ENCODE measurements at places on chromosomes 13 and 19.

GRCh38 chr19:31693131-31693932 is 344.1 kb upstream of the TSHZ3 start:
- no peak for DNase-seq

- no peak for DNase-seq
Measured at GRCh38 chr13:74444161-74444571, 310.0 kb upstream of the KLF12 start.

DNA sequence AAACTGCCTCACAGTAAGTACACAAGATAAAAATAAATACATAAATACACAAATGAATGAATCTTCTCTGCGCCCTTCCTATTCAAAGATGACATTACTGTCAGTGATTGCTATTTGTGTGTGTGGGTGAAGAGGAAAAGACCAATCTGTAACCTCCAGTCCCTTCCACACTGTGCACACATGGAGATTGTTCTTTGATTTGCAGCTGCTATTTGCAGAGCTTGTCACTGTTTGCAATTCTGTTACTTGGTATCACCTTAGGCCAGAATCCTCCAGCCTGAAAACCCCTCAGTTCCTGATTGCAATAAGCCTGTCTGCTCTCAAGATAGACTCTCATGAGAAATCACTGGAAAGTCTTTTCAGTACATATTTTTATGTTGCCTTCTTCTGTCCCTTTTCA is 1314.9 kb downstream of the PCDH9 start:
- DNase-seq, result no peak

- DNase-seq, result no peak
Measured at GRCh38 chr13:57675526-57675925, 44.0 kb downstream of the PCDH17 start.

- no peak for DNase-seq
Measured at GRCh38 chr19:55437410-55437809, 5.7 kb downstream of the SHISA7 start.

GRCh38 chr19:29542776-29543175 is 17.0 kb downstream of the VSTM2B start:
- DNase-seq, result no peak

- DNase-seq, result no peak
Measured at GRCh38 chr13:75255653-75256052, 226.3 kb downstream of the TBC1D4 start.

DNA sequence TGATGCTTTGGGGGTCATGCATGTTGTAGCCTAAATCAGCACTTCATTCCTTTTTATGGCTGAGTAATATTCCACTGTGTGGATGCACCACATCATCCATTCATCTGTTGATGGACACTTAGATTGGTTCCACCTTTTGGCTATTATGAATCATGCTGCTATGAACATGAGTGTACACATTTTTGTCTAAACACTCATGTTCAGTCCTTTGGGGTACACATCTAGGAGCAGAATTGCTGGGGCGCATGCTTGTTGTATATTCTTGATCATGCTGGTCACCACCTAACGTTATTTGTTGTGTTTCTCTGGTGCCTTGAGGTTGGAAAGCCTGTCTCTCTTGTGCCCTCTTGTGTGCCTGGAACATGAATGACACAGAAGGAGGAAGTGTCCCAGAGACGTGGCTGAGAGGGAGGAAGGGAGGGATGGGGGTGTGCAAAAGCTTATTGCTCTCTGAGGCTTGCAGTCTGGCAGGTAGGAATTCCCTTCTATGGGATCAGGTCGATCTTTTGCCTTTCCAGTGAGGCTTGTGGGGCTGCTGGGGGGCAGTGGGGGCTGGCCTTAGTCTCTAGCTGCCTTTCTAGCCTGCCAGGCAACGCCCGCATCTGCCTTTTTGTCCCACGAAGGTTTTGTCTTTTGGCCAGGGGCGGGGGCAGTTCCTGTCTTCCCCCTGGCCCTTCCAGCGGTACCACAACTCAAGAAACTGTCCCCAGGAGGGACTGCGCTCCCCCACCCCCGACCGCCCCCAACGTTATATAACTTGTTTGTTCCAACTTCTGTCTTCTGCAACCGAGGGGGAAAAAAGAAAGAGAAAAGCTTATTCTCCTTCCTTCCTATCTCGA is 7.6 kb downstream of the KLHL26 start:
- DNase-seq, result no peak

- no peak for DNase-seq
Measured at GRCh38 chr13:22839603-22840530, 340.9 kb upstream of the SGCG start.

DNA sequence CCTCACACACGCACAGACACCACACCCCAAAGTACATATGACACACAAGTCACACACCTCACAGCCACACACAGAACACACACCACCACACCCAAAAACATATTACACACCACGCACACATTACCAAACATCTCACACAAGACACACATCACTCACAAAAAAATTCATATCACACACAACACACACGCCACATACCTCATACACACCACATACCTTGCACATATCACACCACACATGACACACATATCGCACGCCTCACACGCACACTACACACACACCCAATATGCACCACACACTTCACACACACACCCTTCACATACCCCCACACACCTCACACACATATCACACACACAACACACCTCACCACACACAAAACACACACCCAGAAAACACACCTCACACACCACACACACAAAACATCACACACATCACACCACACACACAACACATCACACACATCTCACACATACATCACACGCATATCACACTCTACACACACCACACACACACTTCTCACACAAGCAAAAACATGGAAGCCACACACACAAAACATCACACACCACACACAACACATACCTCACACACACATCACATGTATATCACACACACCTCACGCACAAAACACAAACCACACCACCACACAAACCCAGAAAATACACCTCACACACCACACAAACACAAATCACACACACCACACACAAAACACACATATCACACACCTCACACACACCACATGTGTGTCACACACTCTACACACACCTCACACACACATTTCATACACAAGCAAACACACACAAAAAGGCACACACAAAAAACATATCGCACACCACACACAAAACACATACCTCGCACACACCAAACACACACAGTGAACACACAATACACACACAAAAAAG is 132.1 kb downstream of the CRYL1 start:
- no peak for DNase-seq

- DNase-seq, result no peak
Measured at GRCh38 chr19:6061376-6062130, 48.7 kb downstream of the RFX2 start.

- no peak for DNase-seq
Measured at GRCh38 chr19:51520728-51521127, 10.7 kb downstream of the SIGLEC6 start.

DNA sequence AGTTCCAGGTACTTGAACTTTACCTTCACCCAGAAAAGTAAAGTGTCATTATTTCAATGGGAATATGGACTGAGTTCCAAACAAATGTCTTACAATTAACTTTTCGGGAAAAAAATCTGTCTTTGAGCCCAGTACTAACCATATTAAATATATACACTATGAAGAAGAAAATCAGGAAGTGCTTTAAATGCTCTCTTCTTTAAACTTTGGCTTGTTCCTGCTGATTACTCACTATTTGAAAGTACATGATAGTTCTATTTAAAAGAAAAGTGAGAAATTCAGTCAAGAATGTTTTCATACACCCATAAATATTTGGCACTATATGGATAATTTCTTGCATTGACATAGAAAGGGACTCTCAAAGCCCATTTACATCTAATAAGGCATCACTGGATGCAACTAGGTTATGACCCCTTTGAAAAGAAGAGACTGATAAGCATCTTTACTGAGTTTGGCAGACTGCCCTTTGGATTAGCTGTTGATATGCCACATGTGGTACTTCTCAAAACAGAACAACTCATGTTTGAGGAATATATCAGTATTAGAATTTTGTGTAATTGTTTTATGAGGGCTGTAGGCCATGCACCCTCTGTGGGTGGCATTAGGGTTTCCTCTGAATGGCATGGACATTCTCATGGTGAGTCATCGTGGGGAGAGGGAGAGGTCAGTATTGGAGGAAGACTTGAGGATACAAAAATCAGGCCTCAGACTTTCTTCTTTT is 25.0 kb upstream of the VWA8 start:
- DNase-seq, result no peak

- DNase-seq, result no peak
Measured at GRCh38 chr19:18418483-18419194, 559 bp upstream of the SSBP4 start.

DNA sequence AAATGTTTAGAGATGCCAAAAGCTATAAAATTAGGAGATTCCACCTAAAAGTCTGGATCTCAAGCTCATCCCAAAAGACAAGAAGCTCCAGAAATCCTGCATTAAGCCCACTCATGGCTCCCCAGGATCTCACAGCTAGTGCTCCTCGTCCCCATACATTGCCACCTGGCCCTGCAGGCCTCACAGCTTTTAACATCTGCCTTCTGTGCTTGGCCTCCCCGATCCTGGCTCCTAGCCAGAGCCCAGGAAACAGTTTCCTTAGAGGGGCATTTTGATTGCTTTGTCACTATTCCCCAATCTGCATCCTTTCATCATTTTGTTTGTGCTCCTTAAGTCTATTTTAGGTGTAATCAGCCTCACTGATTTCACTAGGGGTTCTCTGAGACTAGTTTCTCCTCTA is 14.5 kb upstream of the DCT start:
- DNase-seq, result peak; percentile 5
